ENCODE measurements at places on chromosomes 2 and 18.
A peak's percentile ranks its signal among the peaks of the same experiment; 100 is the strongest.

DNA sequence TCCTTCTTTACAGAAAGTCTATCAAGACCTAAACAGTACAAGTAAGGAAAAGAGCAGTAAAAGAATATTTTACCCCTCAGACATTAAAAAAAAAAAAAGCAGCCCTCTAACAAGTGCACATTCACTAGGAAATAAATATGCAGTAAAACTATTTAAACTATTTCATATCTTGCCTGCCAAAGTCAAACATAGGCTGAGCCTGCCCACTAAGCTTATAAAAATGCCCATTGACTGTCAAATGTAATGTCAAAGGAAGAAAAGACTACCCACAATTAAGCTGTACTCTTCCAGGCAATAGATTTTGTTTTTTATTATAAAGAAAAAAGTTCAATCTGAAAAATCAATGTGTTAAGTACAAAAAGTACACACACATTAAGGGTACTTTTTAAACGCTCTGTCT is 11.8 kb downstream of the ALS2 start:
- DNase-seq, result no peak

- peak; percentile 82 for DNase-seq
These were observed 13.4 kb downstream of the SERPINB7 start for GRCh38 chr18:63788447-63789096.

DNA sequence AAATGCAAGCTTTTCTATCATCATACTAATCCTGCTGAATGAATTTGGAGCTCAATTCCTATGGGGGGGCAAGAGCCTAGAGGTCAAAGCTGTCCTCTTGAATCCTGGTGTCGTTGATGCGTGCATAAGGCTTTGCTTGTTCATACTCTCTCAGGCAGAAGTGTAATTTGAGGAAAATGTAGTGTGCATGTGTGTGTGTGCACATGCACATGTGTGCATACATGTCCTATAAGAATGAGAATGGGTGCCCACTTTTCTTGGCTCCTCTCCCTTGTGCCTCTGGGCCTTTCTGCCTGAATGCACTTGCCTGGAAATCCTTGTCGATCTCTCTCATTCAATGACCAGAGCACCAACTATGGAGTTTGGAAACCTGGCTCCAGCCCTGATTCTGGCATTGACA is 28.5 kb upstream of the C18orf32 start:
- DNase-seq, result no peak

GRCh38 chr2:73895473-73895872 is 2.7 kb downstream of the ACTG2 start:
- no peak for DNase-seq

GRCh38 chr2:200254773-200255172 is 51.7 kb upstream of the SPATS2L start:
- no peak for DNase-seq

DNA sequence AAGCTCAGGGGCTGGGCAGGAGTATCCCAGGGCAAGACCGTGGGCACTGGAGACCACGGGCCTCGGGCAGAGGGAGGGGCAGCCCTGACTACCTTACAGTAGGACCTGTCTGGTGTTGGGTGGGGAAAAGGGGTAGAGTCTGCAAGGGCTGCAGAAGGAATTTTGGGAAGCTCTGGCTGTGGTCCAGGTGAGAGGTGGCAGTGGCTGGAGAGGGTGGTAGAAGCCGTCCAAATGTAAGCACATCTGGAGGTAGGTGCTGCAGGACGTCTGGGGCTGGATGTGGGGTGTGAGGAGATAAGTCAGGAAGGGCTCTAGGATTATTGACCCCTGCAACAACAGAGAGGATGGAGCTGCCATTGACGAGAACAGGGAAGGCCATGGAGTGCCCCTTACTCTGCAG is 486.7 kb downstream of the EIPR1 start:
- no peak for DNase-seq

DNA sequence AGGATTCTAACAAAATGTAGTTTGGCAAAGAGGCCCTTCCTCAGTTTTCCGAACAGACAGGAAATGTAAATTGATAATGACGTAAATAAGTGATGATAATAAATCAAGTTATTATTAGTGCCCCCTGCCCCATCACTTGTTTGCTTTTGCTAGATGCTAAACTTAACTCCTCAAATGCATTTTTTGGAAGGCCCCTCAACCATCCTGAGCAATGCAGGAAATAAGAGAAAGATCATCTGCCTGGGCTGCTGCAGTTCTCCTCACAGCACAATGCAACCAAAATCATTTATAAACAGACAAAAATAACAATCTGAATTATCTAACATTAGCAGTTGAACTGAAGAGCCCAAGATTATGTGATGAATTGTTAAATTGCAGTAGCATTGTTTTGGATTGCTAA is 62.6 kb upstream of the PSMD14 start:
- DNase-seq, result no peak

DNA sequence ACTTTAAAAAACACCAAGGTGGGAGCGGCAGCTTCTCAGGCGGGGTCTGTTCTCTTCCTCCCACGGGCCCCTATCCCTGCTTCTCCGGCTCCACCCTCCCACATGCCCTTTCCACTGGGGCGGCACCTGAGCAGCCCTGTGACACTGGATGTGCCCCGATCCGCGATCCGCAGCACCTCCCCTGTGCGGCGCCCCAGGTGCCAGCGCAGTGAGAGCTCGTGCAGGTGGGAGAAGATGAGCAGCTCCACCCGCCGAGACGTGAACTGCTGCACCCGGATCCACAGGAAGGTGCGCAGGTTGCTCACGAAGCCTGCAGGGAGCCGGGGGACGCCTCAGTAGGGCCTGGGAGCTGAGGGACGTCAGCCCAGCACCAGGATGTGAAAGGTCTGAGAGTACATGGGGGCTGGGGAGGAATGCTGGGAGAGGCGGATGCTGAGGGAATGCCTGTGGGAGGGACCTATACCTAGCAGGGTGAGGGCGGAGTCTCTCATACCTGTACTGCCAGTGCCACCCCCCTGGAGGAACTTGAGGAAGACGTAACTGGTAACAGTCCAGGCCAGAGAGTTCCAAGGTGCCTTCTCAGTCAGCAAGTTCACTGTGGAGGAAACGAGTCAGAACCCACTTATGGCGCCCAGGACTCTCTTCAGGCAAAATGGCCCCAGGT is 2.8 kb downstream of the ABCB6 start:
- DNase-seq, result no peak

GRCh38 chr2:118091140-118091478 is 2.8 kb downstream of the INSIG2 start:
- no peak for DNase-seq
